ENCODE measurements at places on chromosomes 7 and 10.

GRCh38 chr10:113093188-113094113, 143.4 kb downstream of the TCF7L2 start:
- no peak for DNase-seq

GRCh38 chr10:101217044-101217425, 12.2 kb downstream of the LBX1 start:
- DNase-seq = no peak

GRCh38 chr10:9796564-9796963, 1221.1 kb upstream of the CELF2 start:
- DNase-seq = no peak

DNA sequence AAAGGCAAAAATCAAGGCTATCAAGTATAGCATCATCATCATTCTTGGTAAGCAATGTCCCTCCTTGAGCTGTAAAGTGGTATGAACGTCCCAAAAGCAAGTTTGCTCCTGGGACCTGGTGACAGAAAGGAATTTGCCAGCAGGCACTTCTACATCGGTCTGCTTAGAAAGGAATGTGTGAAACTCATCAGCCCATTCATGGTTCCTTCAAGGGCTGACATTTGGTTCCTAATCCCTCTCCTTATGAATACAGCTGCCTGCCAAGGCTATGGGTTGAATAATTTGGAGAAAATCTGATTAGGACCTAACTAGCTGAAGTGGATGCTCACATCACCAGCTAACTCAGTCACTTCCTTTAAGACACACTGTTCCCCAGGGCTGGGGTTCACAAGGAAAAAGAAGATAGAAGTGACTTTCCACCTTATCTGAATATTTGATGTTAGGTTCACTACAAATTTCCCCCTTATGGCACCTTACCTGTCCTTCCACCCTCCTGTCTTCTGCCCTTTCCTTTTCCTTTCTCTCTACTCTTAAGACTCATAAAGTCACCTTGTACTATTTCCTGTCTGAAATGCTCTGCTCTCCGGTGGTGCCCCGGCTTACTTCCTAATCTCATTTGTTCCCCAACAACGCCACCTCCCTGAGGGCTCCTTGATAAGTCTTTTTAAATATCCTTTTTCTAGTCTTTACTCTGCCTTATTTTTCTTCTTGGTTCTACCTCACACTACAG, 187.1 kb downstream of the NPSR1 start:
- DNase-seq = no peak

GRCh38 chr10:11756766-11757315, 14.7 kb downstream of the ECHDC3 start:
- DNase-seq = no peak

DNA sequence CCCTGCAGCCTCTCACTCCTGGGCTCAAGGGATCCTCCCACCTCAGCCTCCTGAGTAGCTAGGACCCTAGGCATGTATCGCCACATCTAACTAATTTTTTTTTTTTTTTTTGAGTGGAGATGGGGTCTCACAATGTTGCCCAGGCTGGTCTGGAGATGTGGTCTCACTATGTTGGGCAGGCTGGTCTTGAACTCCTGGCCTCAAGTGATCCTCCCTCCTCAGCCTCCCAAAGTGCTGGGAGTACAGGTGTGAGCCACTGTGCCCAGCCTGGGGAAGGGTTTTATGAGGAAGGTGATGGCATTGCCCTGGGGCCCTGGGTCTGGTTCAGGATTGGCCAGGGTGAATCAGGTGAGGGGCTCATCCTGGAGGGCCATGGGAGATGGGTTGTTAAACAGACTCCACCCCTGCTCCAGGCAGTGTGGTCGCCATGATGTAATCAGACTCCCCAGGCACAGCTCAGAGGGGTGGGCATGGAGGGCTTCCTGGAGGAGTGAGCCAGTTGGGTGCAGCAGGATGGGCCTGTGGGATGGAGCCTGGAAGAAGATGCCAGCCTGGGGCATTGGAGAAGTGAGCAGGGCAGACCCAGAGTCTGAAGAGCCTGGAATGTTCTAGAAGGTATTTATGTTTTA, 82.7 kb downstream of the MYL10 start:
- no peak for DNase-seq

- DNase-seq = peak; percentile 56
Measured at GRCh38 chr7:135192914-135193536, 18.3 kb downstream of the WDR91 start.

DNA sequence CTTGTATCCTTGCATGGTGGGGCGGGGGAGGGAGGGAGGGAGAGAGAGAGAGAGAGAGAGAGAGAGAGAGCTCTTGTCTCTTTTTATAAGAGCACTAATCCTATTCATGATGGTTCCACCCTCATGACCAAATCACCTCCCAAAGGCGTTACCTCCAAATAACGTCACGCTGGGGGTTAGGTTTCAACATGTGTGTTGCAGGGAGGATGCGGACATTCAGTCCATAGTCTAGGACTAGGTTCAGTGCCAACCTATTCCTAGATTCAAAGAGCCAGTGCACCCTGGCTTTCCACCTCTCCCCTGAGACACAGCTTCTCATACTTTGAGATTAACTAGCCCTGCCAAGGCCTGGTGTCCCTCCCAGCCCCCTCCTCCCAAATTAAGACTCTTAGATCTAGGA, 123.0 kb downstream of the GRK5 start:
- DNase-seq = no peak

GRCh38 chr7:21603462-21603861, 60.6 kb downstream of the DNAH11 start:
- DNase-seq = no peak

- DNase-seq = no peak
Measured at GRCh38 chr10:118256825-118257570, 85.1 kb downstream of the FAM204A start.

DNA sequence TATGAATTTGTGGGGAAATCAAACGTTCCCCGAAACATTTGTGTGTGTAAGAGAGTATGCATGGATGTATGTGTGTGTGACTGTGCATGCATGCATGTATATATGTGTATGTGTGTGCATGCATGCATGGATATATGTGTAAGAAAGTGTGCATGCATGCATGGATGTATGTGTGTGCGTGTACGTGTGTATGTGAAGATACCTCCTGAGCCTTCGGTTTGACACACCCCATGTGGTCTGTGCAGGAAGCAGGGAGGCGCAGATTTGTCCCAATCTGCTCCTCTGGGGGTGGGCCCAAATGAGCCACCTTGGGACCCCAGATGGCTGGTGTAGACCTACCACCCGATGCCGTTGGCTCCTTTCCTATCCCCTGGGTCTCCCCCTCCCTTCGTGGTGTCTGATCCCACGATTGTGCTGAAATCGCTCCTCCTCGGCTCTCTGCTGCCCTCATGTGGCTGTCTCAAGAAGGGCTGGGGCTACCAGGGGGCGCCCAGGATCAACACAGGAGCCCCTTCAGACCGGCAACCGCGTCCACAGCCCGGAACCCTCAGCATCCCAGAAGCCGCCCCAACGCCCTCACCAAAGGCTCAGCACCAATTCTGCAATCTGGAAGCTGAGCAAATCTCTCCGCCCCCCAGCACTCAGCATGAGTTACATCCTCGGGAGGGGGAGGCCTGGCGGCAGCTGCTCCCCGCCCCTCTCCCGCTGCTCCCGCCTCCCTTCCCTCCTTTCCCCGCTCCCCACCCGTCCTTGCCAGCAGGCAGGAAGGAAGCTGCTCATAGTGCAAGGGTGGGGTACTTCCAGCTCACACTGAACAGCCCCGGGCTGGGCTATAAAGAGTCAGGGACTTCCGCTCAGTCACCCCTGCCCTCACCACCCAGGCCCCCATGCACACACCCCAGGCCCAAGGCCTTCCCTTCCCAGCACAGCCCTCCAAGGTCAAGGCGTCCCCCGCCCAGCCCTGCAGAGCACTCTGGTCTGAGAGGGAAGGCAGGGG, 2.3 kb upstream of the NOS3 start:
- DNase-seq = peak; percentile 76

DNA sequence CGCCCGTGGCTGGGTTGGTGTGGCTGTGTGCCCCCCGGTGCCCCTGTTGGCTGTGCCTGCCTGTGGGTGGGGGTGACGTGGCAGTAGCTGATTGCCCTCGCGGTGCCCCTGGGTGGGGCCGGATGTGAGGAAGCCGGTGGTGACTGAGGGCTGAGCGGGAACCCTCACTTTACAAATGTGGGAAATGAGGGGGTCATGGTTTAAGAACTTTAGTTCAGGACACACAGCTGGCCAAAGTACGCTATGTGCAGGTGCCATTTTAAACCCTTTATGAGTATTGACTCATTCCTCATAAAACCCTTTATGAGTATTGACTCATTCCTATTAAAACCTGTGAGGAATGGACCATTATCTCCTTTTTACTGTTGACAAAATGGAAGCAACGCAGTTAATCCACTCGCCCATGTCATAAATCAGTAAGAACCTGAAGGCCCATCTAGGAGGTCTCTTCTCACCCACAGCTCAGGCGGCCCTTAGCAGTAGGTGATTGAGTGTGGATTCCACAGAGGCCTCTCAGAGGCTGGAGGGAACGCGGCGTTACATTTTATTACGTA, 290.1 kb upstream of the COBL start:
- DNase-seq = no peak

- no peak for DNase-seq
Measured at GRCh38 chr10:58385784-58386112, 538 bp downstream of the TFAM start.

GRCh38 chr7:157954901-157955300, 618.1 kb downstream of the DNAJB6 start:
- no peak for DNase-seq

- no peak for DNase-seq
Measured at GRCh38 chr7:149369497-149369896, 91.4 kb downstream of the ZNF777 start.

- no peak for DNase-seq
Measured at GRCh38 chr7:81752318-81752714, 17.5 kb downstream of the HGF start.

DNA sequence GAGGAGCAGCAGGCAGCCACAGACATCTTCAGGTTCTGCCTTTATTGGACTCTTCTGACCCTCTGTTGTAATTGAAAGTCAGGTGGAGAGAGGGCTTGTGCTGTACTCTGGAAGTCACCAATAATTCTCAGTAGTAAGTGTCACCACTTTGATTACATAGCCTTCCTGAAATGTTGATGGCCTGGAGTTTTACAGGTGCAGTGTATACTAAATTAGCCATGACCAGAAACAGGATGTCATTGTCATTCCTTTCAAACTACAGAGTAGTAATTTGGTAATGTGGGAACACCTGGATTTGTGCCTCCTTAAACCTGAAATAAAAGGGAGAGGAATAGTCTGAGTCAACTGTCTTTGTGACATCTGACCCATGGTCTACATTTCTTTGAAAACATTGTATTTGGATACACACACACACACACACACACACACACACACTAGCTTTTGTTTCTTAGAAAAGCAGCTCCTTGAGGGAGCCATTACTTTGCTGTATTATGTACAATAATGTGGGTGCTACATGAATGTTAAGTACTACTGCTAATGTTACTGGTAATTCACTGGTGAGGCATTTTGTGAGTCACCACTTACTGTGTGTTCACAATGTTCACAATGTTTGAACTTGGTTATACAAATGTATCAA, 19.6 kb downstream of the ARL4A start:
- no peak for DNase-seq

DNA sequence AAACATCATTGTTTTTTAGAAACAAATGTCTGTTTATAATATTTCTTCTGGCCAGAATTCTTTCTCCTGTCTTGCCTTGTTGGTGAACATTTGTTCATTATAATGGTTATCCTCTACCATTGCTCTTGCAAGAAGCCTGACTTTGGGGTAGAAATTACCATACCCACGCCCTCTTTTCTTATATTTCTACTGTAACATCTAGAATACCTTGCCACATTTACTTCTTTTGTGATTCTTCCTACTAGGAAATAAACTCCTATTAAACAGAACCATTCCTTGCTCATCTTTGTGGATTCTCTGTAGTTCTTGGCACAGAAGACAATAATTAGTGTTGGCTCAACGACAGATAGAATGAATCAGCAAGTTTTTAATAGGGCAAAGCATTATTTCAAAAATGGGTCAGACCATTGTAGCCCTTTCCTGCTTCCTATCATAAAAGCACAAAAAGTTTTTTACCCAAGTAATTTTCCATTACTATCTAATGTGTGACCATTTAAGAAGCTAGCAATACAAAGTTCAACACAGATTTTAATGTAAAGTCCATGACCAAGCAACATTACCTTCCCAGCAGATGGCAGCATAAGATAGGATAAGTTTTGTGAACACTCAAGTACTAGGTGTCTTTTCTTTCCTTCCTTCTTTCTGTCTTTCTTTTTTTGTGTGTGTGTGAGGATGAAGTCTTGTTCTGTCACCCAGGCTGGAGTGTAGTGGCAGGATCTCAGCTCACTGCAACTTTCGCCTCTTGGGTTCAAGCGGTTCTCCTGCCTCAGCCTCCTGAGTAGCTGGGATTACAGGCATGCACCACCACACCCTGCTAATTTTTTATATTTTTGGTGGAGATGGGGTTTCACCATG, 270.4 kb downstream of the HGF start:
- DNase-seq = no peak

DNA sequence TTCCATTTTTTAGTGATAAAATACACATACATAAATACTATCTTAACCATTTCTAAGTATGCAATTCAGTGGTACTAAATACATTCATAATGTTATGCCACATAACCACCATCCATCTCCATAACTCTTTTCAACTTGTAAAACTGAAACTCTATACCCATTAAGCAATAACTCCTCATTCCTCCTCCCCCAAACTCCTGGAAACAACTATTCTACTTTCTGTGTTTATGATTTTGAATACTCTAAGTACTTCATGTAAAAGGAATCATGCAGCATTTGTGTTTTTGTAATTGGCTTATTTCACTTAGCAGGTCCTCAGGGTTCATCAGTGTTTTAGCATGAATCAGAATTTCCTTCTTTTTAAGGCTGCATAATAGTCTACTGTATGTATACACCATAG, 131.8 kb downstream of the TES start:
- no peak for DNase-seq

- DNase-seq = no peak
Measured at GRCh38 chr7:101950450-101951119, 133.2 kb downstream of the CUX1 start.

DNA sequence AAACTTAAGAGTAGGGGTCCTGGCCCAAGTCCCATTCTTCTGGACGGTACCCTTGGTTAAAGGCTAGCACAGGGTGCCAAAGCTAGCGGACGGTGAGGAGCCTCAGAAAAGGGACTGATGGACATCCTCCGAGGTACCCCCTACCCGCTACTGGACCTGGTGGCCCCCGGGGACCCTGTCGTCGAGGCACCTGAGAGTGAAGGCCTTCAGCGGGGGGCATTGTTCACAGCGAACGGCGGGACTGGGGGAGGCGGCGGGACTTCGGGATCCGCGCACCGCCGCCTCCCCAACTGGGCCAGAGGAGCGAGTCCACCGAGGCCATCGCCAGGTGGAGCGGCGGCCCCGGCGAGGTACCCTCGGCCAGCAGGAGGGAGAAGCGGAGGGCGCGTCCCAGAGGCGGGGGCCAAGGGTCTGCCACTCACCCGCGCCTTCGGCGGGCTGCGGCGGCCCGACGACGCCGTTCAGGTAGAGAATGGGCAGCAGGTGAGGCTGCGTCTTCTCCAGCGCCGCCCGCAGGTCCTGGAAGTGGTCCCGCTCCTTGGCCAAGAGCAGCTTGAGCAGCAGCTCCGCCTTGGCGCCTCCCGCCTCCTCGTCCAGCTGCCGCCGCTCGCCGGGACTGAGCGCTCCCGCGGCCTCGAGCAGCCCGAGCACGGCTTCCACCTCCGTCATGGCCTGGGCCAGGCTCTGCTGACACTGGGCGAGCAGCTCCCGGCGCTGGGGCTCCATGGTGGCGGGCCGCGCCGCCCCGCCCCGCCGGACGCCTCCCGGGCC, 575 bp downstream of the DLG5 start:
- peak; percentile 62 for DNase-seq
